ENCODE measurements at places on chromosomes 16 and 17.

- no peak for DNase-seq
Observed at GRCh38 chr16:50195756-50196155, 42.6 kb downstream of the TENT4B start.

DNA sequence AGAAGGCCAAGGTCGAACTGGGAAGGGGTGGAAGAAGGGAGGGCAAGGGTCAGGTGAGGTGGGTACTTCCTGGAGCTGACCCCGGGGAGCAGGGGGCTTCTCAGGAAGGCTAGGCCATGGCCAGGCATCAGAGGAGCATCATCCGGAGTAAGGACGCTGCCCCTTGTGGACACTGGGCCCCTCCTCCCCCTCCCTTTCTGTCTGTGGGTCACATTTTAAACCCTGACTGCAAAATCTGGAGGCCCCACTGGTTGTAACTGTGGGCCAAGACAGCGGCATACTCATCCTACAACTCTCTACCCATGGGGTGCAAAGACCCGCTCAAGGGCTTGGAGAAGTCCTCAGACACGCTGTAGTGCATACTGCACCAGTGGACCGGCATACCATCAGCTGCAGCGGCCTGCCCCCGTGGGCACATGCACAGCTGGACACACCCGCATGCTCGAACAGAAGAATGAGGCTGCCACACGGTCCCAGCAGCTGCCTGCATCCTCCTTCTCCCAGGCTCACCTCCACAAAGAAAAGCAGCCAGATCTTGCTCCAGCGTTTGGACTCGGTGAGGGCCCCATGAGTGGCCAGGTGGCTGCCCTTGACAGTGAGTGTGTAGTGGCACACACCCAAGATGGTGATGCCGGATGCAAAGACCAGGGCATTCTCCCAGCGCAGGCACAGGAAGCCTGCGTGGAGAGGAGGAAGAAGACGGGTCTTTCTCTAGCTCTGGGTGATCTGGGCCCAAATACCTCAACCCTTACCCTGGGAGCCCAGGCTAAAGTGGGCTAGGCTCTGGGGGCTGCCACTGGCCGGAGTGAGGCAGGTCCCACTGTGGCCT is 1.2 kb downstream of the FADS6 start:
- no peak for DNase-seq

DNA sequence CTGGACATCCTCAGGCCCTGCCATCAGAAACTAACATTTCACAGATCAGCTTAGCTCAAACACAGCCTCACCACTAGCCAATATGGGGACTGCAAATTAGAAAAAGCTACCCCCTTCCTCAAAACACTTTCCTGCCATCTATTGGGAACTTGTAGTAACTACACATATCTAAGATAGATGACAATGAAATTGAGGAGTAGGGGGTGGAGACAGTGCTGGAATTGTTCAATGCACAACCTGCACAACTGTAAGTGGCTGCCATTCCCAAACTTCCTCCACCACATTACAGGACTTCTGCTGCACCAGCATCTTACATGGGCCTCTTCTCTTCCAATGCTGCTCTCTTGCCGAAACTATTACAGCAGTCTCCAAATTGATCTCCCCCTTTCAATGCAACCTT is 21.9 kb downstream of the AIPL1 start:
- DNase-seq: no peak

DNA sequence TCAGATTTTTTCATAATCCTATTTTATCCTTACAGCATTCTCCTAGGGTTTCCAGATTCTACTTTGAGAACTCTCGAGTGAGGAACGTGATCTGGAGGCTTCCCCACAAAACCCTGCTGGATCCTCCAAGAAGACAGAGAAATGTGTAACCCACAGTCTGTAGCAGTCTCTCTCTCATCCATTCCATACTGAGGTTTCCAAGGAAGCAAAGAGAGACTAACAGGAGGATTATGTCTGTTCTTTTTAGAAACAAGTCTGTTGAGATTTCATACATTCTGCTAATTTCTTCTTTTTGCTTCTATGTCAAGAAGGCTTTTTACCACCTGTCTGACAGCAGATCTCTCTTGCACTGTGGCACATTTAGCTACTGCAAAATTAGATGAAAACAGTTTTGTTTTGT is 18.8 kb downstream of the TMIGD1 start:
- DNase-seq: no peak

GRCh38 chr16:53689636-53690035 is 14.0 kb downstream of the RPGRIP1L start:
- DNase-seq: no peak

GRCh38 chr16:85759631-85760419 is 8.9 kb upstream of the C16orf74 start:
- no peak for DNase-seq

- no peak for DNase-seq
Observed at GRCh38 chr16:71917900-71918299, 22.6 kb downstream of the IST1 start.
